ENCODE measurements at places on chromosomes 7 and 10.

DNA sequence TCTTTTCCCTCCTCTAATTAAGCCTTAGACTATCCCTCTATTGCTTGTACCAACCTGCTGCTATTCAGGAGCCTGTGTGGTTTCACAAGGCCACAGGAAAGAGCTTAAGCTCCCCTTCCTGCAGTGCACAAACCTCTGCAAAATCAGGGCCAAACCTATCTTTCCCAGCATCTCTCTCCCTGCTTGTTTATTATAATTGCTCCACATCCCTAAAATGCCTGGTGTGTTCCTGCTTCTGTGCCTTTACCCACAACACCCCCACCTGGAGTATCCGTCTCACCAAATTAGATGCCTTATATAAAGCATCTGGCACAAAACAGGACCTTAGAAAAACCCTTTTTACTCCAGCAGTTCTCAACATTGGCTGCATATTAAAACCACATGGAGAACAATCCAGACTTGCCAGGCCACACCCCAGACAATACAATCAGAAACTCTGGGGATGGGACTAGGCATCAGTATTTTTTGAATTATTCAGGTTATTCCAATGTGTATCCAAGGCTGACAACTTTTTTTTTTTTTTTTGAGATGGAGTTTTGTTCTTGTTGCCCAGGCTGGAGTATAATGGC is 16.7 kb downstream of the SEC31B start:
- DNase-seq, result no peak

DNA sequence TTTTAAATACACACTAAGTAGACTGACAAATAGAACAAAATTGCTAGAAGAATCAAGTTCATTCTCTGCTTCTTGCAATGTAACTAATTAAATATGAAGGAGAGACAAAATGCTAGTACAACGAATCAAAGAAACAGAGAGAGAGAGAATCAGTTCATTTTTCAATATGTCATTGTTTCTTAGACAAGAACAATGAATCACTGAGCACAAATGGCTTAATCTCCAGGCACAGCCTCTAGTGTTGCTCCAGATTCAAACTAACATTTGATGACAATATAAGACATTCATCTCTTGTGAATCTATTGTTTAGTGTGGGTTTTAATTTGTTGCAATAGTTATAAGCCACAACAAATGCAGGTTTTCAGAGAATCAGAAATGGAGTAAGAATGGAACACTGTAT is 357.4 kb upstream of the TMEM229A start:
- DNase-seq, result no peak

- no peak for DNase-seq
Observed at GRCh38 chr7:80189638-80190037, 55.0 kb downstream of the GNAI1 start.

GRCh38 chr10:65720901-65721300 is 1204.9 kb upstream of the LRRTM3 start:
- no peak for DNase-seq

- DNase-seq, result no peak
Observed at GRCh38 chr10:49664006-49664841, 15.2 kb upstream of the C10orf53 start.

DNA sequence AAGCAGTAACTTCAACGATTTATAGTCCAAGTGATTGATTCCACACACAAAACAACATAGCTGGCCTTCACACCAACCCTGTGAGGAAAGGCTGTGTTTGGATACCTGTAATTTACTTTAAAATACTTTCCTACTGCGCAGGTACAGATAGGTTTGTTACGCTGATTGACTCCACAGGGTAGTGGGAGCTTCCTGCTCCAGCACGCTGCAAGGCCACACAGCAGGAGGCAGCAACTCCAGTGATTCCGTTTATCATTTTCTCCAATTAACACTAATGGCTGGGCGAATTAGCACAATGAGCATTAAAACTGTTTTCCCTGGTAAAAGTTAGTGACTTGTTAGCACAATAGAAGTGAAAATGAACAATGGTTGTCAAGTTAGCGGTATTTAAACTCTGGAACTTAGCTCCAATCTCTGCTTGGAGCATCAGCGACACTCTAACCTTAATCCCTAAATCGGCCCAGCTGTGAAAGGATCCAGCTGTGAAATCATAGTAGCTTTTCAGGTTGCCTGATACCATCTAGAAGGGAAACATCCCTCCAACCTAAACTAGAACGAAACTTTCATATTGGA is 959 bp downstream of the DCLRE1C start:
- DNase-seq, result no peak

GRCh38 chr10:4403638-4404252 is 422.3 kb upstream of the AKR1E2 start:
- DNase-seq, result no peak

DNA sequence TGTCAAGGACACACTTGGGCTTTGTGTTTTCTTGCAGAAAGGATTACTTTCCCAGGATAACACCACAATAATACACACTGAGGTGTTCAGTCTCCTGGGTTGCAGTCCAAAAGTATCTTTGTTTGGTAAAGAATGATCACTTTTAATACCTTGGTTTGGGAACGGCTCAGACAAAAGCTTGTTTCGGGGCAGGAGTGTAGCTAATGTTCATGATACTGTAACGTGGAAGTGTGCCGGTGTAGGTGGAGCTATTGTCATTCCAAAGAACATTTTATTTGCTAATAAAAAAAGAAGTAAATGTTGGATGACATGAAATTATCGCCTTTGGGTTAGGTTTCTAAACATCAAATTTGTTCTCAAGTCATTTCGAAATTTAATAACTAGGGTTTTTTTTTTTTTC is 1.2 kb downstream of the EIF4H start:
- no peak for DNase-seq

DNA sequence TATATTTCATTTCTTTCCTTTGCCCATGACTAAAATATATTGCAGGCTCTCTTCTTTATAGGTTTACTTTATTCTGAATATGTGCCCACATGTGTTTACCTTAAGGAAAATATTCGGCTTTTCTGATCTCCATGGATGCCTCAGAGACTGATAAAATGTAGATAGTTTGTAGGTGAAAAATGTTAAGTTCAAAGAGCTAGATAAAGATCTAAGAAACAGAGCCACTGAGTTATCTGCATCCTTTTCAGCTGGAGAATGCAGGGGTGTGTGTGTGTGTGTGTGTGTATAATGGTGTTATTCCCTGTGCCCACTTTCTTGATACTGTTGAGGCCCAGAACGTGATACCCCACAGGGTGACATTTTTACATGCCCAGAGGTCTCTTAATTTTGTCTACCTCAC is 150.8 kb downstream of the LRRC4 start:
- DNase-seq, result no peak

GRCh38 chr10:90276894-90277475 is 575.6 kb downstream of the KIF20B start:
- no peak for DNase-seq

GRCh38 chr7:2821161-2821841 is 22.8 kb downstream of the GNA12 start:
- no peak for DNase-seq

GRCh38 chr10:76491216-76491615 is 1059.8 kb downstream of the LRMDA start:
- no peak for DNase-seq

DNA sequence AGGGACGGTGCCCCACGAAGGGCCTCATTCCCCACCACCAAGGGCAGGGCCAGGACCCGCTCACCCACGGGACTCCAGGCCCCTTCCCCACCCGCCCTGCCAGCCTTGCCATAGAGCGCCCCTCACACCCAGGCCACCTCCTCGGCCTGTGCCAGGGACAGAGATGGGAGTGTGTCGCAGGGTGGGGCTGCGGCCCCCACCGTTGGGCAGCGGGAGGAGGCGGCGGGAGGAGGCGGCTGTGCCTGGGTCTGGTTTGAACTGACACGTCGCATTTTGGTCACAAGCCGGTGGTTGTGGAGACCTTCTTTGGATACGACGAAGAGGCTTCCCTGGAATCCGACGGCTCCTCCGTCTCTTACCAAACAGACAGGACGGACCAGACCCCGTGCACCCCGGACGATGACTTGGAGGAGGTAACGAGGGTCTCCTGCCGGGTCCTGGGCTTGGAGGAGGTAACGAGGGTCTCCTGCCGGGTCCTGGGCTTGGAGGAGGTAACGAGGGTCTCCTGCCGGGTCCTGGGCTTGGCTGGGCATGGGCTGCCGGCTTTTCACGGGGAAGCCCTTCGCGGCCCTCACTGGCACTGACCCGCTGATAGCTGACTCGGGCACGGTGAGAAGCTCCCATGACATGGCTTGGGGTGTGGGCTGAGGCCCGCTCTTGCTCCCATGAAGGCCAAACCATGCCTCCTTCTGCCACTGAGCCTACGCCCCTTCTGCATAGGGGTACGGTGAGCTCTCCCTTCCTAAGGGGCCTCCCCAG is 46.4 kb upstream of the DPYSL4 start:
- no peak for DNase-seq

DNA sequence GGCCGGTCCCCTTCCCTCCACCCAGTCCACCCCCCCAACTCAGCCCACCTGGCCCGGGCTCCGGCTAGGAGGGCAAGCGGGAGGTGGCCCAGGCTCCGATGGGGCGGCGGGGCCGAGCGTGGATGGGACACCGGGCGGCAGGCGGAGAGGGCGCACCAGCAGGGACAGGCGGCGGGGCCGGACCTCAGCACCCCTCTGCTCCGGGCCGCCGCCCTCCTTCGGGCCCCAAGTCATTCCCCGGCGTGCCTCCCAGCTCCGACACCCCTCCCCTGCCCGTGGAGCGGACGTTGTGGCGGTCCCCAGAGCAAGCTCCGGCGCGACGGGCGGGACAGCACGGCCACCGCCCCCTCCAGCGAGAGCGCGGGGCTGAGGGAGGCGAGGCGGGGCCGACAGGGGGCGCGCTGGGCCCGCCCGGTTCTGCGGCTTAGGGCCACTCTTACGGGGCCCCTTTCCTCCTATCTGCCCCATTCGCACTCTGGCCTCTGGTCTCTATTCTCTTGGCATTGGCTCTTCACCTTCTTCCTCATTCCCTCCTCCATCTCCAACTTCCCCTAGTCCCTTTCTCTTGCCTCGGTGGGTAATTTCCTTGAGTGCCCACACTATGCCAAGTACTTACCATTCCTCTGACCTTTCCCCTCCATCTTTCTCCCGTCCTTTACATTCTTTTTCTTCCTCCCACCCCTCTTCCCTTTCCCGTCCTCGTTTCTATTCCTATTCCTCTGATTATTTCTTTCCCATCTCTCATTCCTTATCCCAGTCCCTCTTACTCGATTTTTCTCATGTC is 701 bp upstream of the GBX1 start:
- peak; percentile 74 for DNase-seq

GRCh38 chr10:49289480-49289879 is 9.5 kb upstream of the C10orf71 start:
- no peak for DNase-seq

DNA sequence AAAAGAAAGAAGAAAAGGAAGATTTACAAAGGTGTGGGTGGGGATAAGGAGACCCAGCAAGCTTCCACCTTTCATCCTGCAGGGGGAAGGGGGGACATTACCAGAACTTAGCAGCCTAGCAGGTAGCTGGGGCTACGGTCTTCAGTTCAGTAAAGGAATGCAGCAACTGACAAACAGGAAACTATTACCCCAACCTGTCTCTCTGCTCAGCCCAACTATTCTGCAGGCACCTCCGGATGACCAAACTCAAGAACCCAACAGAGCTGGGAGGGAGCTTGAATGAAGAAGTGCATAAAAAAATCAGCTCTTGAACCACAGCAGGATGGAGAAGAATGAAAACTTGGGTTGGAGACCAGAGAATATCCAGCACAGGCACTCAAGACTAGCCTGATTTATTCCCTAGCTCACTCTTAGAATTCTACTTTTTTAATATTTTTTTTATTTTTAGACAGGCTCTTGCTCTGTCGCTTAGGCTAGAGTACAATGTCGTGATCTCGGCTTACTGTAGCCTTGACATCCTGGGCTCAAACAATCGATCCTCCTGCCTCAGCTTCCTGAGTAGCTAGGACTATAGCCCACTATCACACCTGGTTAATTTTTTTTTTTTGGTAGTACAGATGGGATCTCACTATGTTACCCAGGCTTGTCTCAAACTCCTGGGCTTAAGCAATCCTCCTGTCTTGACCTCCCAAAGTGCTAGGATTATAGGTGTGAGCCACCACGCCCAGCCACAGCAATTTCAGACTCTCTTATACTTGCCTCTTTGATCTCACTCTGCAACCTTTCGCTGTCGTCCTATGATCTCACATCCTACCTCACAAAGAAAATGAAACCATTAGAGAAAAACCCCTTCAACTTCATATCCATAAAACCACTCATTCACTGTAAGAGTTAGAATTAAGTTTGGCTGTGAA is 18.5 kb upstream of the C10orf67 start:
- DNase-seq, result peak; percentile 36

- DNase-seq, result no peak
Observed at GRCh38 chr10:87618566-87619423, 40.9 kb upstream of the PAPSS2 start.

DNA sequence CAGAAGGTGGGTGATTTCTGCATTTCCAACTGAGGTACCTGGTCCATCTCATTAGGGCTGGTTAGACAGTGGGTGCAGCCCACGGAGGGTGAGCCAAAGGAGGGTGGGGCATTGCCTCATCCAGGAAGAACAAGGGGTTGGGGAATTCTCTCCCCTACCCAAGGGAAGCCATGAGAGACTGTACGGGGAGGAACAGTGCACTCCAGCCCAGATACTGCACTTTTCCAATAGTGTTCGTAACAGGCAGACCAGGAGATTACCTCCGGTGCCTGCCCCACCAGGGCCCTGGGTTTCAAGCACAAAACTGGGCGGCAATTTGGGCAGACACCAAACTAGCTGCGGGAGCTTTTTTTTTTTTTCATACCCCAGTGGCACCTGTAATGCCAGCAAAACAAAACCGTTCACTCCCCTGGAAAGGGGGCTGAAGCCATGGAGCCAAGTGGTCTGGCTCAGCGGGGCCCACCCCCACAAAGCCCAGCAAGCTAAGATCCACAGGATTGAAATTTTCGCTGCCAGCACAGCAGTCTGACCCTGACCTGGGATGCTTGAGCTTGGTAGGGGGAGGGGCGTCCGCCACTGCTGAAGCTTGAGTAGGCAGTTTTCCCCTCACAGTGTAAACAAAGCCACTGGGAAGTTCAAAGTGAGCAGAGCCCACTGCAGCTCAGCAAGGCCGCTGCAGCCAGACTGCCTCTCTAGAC is 31.2 kb downstream of the ARMC10 start:
- no peak for DNase-seq

GRCh38 chr10:105062951-105063350 is 421.9 kb downstream of the SORCS3 start:
- no peak for DNase-seq

- DNase-seq, result no peak
Observed at GRCh38 chr10:20065814-20066213, 249.6 kb downstream of the PLXDC2 start.

DNA sequence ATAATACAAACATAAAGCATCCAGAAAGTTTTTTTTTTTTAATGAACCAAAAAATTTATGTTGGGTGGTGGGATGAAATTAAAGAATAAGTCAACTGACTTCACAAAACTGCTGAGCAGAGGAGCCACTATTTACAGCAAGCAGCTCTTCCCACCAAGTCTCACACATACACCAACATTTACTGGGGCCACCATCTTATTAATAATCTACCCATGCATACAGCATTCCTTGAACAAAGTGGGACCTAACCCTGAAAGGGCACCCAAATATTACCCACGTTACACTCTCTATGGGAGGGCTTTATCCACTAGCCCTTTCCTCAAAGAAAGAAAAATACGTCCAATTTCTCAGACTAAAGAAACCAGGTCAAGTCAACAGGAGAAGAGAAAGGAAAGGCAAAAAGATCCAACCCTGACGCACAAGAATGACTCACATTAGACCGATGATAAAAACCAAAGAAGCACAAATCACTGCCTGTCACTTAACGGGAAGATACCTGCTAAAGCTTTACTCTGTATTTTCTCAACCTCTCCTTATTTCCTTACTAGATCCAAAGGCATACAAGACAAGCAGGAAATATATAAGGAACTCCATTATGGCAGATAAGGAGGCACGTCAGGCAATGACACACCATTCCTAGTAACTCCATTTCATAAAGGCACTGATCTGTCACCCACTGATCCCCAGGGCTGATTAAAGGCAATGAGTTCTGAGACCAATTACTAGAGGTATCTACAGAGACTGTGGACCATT is 141.8 kb upstream of the ASAH2 start:
- no peak for DNase-seq

Measured in activated T-cell treated with anti-CD3 and anti-CD28 coated beads, Interleukin-2, amount 50 U/mL, for 1 hour (primary cell).